ENCODE measurements at places on chromosomes 4 and X. TPM values are rescaled to one million over a fixed set of nuclear protein-coding genes. Genes with fewer than 3 reads are reported as not detected.

The UGT2B11 gene
- total RNA-seq, result not detected

The UBE2K gene
- 11.9 TPM for total RNA-seq

The GC gene
- total RNA-seq, result not detected

The ARL9 gene
- not detected for total RNA-seq

The TMPRSS11E gene
- not detected for total RNA-seq

The HS6ST2 gene
- total RNA-seq, result 0.09 TPM

The ZFP92 gene
- 0.58 TPM for total RNA-seq
